ENCODE measurements at places on chromosomes 1 and 21.
A peak's percentile ranks its signal among the peaks of the same experiment; 100 is the strongest.

- no peak for DNase-seq
These were observed 3.2 kb downstream of the SLC25A33 start for GRCh38 chr1:9542430-9542829.

GRCh38 chr1:172966844-172967540 is 83.7 kb downstream of the TNFSF18 start:
- no peak for DNase-seq

DNA sequence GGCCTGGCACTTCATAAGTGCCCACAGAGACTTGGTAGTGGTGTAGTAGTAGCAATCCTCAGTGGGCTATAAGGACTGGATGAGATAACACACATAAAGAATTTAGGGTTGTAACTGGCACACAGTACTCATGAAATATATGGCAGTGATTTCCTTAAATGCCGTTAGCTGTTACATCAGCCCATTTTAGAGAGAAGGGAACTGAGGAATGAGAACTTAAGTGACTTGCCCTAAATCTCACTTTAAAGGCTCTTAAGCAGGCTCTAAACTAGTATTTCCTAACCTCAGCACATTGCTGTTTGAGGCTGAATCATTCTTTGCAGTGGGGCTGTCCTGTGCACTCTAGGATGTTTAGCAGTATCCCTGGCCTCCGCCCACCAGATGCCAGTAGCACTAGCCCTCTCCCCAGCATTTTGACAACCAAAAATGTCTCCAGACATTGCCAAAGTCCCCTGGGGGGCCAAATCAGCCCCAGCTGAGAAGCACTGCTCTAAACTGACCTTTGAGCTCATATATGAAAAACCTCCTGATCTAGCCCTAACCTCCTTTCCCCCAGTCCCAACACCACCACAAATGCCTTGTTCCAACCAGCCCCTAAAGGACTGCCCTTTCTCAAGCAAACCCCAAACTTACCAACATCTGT is 11.6 kb downstream of the CAMK2N1 start:
- DNase-seq, result no peak

GRCh38 chr1:64686828-64687724 is 57.8 kb upstream of the RAVER2 start:
- peak; percentile 31 for DNase-seq

GRCh38 chr21:45993210-45994085 is 11.9 kb downstream of the COL6A1 start:
- no peak for DNase-seq

GRCh38 chr1:107525145-107525544 is 384.3 kb downstream of the NTNG1 start:
- no peak for DNase-seq

DNA sequence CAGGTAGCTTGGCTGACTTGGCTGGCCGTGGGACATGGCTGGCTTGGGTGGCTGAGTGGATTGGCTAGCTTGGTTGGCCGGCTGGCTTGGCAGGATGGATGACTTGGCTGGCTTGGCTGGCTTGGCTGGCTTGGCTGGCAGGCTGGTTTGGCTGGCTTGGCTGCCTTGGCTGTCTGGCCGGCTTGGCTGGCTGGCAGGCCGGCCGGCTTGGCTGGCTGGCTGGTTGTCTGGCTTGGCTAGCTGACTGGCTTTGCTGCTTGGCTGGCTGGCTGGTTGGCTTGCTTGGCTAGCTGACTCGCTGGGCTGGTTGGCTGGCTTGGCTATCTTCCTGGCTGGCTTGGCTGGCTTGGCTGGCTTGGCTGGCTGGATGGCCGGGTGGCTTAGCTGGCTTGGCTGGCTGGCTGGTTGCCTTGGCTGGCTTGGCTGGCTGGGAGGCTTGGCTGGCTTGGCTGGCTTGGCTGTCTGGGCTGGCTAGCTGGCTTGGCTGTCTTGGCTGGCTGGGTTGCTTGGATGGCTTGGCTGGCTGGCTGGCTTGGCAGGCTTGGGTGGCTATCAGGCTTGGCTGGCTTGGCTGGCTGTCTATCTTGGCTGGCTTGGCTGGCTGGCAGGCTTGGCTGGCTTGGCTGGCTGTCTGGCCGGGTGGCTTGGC is 129.7 kb upstream of the FAM72C start:
- no peak for DNase-seq

DNA sequence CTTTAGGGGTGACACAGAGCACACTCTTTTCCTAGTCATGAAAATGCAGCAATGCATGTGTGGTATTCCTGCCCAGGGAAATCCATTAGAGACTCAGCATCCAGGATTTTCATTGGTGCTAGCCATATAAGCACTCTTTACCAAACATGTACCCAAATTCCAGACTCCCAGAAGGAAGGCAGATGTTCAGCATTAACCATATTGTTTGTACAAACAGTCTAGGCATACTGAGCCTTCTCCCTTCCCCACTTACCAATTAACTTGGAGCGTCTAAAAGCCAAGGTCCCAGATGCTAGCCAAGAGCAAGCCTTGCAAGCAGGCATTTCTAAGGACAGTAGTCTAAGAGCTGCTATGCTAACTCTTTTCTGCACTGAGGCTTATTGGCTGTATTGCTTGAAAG is 27.9 kb downstream of the ZBED6 start:
- DNase-seq, result peak; percentile 13

DNA sequence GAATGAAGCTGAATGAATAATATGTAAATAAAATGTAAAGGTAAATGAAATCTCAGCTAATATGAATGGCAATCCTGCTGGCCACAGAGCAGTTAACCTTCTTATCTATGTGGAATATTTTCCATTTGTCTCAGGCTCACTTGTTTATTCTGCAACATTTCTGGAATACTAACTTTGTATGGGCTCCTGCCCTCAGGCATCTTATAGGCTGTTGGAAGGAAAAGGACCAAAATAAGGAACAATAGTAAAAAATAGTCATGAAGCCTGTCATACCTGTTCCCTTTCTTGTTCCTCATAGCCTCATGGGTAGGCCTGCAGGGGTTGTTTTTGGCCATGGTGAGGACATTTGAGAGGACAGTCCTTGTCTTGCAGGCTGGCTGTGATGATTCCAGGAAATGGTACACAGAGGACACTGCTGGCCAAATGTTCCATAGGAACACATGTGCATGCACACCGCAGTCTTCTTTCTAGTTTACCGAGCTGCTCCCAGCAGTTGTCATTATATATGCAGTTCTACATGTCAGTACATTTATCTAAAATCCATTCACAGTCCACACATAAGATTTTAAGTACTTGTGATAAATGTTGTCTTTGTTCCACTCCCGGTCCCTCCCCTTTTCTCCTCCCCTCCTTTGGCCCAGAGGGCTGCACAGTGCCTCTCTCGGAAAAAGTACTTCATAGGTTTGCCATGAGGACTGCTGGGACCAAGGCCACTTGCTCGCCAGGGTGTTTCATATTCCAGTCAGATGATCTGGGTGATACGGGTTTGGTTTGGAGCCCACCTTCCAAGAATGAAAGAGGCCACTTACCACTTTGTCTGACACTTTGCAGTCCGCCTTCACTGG is 15.2 kb upstream of the KCNQ4 start:
- DNase-seq, result no peak

GRCh38 chr1:106515375-106515774 is 541.1 kb upstream of the PRMT6 start:
- no peak for DNase-seq

DNA sequence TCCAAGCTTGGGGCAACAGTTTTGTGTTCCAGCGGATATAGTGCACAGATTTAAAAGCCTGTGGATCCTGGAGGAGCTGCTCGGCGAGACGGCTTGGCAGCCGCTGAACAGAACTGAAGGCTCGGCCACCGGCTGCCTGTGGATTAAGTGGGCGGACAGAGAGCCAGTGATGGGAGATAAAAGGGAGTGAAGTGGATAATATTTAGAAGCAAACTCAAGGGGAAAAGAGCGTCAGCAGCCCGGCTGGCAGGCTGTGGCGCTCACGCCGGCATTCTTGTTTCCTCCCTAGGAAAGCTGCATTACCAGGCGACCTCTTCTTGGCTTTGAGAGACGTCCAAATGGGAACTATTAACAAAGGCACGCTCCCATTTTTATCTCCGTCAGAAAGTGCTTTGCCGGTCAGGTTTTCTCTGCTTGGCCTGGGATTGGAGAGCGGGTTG is 10.4 kb downstream of the TRABD2B start:
- peak; percentile 52 for DNase-seq

- DNase-seq, result no peak
These were observed 148.7 kb downstream of the MAST2 start for GRCh38 chr1:45952072-45952471.

GRCh38 chr1:100037656-100037926 is 67.8 kb downstream of the SLC35A3 start:
- no peak for DNase-seq

- peak; percentile 82 for DNase-seq
These were observed 22.9 kb downstream of the RRP1 start for GRCh38 chr21:43812139-43812821.

GRCh38 chr1:199089393-199090122 is 450.7 kb downstream of the PTPRC start:
- DNase-seq, result no peak

DNA sequence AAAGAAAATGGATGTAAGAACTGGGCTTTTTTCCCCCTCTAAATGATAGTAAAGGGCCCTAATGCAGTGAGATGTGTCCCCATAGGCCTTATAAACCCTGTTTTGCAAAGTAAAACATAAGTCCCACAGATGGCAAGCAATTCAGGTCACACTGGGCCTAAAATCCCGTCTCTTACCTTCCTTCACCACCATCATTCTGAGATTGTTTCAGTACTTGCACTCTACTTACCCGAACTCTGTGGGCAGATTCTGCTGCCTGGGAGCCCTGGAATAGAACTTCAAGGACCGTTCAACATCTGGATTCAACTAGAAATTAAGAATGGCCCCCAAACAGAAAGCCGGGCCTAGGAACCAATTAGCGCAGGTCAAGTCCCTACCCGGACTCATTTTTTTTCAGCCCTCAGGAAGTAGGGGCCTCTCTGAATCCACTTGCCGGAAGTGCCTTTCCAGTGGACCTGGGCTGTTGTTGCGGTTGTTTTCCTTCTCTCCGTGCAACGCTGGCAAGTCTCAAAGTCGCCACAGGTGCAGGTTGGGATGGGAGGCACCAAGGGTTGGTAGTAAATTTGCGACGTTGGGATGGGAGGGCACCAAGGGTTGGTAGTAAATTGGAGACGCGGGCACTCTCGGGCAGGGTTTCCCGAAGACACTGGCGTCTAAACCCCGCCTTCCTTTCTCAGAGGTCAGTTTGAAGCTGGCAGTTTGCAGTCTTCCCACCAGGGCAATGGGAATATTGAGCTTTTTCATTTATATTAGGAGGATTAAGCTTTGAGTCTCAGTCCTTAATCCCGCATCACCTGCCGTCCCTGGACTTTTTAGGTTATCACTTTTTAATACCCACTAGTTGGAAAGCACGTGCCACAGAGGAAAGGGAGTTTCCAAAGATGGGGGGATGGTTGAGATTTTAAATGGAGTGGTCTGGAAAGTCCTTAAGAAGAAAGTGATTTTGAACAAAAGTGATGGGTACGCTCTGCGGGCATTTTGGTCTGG is at the start of gene TMEM69:
Gene TMEM69 (plus strand): TSS at position 428 of the 987 bp plus-strand sequence. CDS start 2,888 bp downstream, outside the sequence.
- DNase-seq, result peak; percentile 68

DNA sequence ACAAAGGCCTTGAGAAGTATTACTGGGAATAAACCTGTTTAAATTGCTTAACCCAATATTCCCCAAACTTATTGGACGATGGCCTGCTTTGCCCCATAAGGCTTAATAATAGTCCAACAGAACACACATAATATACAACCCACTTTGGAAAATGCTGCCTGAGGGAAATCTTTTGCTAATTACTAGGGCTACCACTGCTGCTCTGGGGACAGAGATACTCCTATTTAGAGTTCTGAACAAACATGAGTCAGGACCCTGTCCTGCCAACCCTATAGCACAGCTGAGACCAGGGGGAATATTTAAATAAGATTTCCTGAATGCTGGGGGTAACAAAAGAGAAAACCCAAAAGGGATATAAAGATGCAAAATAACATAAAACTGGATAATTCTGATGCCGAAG is 139.1 kb downstream of the BRINP2 start:
- DNase-seq, result no peak

DNA sequence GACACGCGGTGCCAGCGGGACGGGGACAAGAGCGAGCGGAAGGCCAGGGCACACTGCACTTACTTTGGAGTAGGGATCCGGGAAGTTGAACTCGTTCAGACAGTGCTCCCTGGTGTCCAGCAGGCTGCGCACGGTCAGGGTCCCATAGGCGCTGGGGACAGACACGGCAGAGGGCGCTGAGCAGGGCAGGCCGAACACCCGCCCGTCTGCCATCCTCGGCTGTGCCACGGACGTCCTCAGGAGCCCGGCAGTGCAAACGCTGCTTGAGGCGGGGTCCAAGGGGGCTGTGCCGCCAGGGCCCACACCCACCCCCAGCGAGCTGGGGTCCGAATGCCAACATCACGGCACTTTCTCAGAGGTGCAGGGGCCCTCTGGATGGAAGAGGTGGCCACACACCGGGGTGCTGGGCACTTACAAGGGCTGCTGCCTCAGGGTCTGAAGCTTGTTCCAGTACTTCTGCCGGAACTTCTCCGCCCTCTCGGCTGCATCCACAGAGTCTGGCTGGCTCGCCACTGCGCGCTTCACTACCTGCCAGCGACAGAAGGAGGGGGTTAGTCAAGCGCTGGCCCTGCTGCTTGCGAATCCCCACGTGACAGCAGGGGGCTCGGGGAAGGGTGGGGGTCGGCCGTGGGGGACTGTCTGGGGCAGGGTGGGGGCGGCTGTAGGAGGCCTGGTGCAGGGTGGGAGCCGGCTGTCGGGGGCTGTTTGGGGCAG is 12.3 kb downstream of the PANK4 start:
- no peak for DNase-seq

GRCh38 chr1:237999426-238000052 is 108.8 kb upstream of the ZP4 start:
- no peak for DNase-seq

GRCh38 chr1:33099290-33100118 is 18.6 kb downstream of the AZIN2 start:
- DNase-seq, result no peak

DNA sequence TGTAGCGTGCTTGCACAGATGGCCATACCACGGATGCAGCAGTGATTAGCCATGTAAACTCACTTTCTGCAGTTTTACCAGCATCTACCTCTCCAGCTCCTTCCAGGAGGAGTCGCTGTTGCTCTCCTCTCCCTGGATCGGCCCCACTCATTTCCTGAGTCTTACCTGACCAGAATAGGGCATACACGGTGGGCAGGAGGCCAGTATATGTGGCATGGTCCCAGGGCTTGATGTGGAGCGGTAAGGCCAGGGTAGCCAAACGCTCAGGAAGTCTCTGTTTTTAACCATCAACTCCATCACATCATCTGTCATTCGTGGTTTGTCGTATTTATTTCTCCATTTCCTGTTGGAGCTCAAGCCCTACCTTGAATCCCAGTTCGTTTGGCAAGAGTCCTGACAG is 163.4 kb upstream of the USP24 start:
- peak; percentile 51 for DNase-seq

- no peak for DNase-seq
These were observed 56.8 kb upstream of the ABCG1 start for GRCh38 chr21:42161956-42162681.

- no peak for DNase-seq
These were observed 17.2 kb downstream of the ALPL start for GRCh38 chr1:21526441-21526840.

DNA sequence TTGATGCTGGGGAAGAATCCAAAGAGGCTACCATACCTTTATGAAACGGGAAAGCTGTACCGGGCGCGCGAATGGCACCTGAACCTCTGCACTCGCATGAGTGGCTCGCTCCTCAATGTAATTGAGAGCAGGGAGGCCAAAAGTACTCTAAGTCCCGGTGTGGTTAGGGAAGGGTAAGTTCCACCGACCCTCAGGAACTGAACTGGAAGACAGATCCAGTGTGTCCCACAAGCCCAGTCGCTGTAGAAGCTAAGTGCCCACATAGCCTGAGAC is 1.0 kb downstream of the GATAD2B start:
- peak; percentile 45 for DNase-seq

All from NCI-H524 (cell line).